ENCODE measurements at places on chromosomes 5 and 9. TPM values are rescaled to one million over a fixed set of nuclear protein-coding genes. Genes with fewer than 3 reads are reported as not detected.

DROSHA gene
- 31.5 TPM for total RNA-seq

PLPP6 gene
- total RNA-seq, result 3.1 TPM

C5orf52 gene
- total RNA-seq, result not detected

BSPRY gene
- 0.27 TPM for total RNA-seq

SQSTM1 gene
- 302 TPM for total RNA-seq

Data from left cardiac atrium (tissue), 4 donors.